ENCODE measurements at places on chromosomes 12 and 14.

DNA sequence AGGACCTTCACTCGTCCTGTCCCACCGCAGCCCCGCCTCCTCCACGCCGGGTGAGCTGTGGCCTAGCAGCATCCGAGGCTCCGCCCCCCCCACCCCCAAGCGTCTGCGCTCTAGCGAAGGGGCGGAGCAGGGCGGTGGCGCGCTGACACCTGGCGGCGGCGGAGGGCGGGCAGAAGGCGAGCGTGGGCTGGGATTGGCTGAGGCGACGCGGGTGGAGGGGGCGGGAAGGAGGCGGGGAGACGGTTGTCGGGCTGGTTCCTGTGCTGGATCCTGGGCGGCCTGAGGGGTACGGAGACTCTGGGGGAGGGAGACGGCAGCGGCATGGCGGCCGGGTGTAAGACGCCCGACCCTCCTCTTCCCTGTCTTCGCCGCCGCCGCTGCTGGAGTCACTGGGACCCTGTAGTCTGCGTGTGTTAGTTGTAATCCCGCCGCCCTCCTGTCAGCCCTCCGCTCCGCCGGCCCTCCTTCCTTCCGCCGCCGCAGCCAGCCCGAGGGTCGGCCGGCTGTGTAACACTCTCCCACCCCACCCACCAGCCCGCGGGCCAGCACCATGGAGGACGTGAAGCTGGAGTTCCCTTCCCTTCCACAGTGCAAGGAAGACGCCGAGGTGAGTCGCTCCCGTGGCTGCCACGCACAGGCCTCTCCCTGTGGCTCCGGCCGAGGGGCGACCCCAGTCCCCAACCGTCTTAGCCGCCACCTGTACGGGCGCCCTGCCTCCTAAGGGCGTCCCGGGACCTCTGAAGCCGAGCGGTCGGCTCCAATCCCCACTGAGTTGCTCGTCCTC lies at the start of gene STYX:
STYX (plus strand) TSS at position 242 of the 784 bp plus-strand sequence; CDS start at position 551, 309 bp downstream.
- peak; percentile 99 for DNase-seq

DNA sequence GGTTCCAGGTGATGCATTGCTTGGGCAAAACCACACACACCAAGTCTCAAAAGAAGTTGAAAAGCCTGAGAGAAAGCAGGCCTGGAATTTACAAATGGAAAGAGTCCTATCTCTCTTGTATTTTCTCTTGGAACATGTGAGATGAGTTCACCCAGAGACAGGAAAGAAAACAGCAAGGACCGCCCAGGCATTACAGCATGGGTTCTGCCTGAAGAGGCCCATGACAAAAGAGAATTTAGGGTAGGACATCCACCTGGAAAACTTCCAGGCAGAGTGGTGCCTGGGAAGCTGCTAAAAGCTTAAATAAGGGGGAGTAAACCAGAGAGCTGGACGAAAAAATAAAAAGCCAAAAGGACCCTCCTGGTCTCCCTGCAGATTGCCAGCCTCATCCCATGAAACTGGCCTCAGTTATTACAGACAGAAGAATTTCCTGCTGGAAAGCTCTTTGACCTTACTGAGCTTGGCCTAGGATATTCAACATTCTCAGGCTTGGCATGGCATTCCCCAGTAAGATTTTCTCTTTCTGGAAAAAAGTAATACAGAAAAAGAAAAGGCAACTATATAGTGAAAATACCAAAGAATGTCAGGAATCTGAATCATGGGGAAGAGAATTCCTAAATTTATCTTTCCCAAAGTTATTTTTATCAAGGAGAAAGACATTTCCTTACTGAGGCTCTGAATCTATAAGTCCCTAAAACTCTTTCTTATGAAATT lies 121.3 kb upstream of the NUDT4 start:
- DNase-seq: no peak

GRCh38 chr12:107472308-107472707 lies 213.3 kb upstream of the PWP1 start:
- no peak for DNase-seq

DNA sequence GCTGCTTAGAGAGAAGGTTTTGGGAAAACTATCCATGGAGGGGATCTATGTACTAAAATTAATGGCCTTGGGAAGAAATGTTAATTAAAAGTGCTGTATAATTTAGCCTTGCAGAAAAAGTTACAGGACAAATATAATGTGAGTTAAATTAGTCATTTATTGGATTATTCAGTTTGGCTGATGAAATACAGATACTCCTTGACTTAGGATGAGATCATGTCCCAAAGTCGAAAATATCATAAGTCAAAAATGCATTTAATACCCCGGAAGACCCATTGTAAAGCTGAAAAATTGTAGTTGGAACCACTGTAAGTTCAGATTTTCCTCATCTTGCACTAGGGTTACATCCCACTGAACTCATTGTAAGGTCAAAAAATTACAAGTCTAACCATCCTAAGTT lies 9.7 kb downstream of the RTRAF start:
- no peak for DNase-seq

DNA sequence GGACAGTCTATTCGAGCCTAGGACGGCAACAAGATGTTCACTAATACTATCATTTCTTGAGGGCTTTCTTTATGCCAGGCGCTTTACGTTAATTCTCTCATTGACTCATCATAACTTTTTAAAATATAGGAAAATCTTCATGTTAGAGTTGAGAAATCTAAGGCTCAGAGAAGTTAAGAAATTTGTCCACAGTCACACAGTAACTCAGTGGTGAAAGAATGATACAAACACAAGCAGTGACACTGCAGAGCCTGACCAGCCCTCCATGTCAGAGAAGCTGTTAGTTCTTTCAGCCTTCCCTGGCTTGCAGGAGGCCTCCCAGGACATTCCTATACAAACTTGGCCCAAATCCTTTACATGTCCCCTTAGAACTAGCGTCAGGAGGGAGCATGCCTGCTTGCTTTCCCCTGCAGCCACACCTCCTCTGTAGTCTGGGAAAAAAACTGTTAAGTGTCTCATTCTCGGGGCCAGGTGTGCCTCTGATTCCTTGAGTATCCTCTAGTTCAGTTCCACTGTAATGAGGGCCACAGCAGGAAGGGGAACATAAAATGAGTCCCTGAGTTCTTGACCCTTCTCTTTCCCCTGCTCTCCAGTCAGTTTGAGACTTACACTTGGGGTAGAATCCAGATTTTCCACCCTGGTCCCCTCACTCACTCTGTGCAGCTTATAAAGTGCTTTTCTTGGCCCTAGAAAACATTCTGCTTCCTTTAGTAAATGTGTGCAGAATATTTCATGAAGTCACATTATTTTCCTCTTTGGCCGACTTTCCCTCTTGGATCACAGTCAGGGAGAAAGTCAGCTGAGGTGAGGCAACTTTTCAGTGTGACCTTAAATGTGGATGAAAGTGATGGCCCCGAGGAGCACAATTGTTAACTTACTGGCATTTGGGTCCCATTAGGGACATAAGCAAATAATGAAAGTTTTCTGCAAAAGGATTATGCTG lies 152.2 kb upstream of the HIF1A start:
- DNase-seq: no peak

- DNase-seq: no peak
Measured at GRCh38 chr14:102442241-102443211, 67.0 kb downstream of the ANKRD9 start.

All from eye (tissue), 1 donor.